ENCODE measurements at places on chromosomes 13 and 19.

DNA sequence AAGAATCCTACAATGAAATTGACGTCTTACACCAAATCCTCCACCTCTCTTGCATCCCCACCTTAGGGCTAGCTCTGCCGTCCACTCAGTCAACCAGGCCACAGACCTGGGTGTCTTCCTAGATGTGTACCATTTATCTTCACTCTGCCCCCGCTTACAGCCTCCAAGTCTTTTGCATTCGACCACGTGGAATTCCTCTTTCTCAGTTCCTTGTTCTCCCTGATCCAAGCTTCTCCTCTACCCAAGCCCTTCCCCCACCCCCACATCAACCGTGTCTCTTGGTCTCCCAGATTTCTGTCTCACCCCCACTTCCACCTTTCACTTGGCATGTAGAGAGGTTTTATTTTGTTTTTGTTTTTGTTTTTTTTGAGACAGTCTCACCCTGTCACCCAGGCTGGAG, 1.2 kb upstream of the DMWD start:
- no peak for DNase-seq

- no peak for DNase-seq
These were observed 886 bp downstream of the CRLF1 start for GRCh38 chr19:18605546-18606280.

- DNase-seq, result peak; percentile 31
These were observed 199.4 kb downstream of the USP12 start for GRCh38 chr13:26971990-26972887.

DNA sequence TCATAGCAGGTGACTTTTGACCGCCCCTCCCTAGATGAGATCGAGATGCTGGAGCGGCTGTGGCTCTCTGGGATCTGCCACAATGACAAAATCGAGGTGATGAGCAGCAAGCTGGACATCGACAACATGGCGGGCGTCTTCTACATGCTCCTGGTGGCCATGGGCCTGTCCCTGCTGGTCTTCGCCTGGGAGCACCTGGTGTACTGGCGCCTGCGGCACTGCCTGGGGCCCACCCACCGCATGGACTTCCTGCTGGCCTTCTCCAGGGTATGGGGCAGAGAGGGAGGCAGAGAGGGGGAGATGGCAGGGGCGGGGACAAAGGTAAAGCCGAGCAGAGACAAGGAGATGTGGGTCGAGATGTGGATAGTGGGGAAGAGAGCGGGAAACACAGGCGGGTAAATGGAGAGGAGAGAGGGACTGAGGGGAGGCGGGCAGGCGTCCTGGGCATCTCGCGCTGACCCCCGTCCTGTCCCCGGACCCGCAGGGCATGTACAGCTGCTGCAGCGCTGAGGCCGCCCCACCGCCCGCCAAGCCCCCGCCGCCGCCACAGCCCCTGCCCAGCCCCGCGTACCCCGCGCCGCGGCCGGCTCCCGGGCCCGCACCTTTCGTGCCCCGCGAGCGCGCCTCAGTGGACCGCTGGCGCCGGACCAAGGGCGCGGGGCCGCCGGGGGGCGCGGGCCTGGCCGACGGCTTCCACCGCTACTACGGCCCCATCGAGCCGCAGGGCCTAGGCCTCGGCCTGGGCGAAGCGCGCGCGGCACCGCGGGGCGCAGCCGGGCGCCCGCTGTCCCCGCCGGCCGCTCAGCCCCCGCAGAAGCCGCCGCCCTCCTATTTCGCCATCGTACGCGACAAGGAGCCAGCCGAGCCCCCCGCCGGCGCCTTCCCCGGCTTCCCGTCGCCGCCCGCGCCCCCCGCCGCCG, 3.4 kb upstream of the GRWD1 start:
- DNase-seq, result no peak

DNA sequence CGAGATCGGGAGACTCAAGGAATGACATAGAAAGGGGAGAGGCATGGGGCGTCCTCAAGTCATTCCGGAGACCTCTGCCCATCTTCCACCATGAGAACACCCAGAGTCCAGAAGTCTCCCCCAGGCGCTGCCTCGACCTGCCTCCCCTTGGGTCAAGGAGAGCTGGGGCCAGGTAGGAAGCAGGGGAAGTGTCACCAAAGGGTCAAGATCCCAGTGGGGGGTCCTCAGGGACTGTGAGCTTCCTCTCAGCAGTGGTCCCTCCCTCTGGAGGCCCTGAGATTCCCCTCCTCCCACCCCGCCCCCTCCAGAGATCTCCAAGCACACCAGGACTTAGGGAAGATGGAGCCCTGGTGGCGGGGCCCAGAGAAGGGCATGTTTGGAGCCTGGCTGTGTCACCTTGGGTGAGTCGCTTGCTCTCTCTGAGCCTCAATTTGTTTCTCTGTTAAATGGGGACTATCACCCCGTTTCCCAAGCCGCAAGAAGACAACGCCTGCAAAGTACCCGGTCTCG, 919 bp downstream of the DACT3 start:
- no peak for DNase-seq

DNA sequence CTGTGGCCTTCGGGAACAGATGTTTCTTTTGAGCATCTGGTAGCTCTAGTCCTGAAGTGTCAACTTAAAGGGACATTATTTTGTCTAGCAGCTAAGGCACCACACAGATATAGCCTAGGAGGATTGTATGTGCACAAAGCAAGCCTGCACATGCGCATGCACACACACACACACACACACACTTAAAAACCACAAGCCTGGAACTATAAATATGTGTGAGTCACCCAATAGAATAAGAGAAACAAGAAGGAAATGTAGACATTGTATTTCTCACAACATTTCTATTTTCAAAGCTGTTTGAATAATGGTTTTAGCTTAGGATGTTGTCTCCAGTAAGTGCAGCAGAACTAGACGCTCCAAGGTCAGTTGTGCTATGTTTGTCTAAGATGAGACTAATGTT, 516.5 kb downstream of the SUCLA2 start:
- DNase-seq, result peak; percentile 72

GRCh38 chr13:113918981-113919701, 54.7 kb downstream of the C13orf46 start:
- no peak for DNase-seq

GRCh38 chr13:70723732-70724131, 615.5 kb upstream of the KLHL1 start:
- no peak for DNase-seq

DNA sequence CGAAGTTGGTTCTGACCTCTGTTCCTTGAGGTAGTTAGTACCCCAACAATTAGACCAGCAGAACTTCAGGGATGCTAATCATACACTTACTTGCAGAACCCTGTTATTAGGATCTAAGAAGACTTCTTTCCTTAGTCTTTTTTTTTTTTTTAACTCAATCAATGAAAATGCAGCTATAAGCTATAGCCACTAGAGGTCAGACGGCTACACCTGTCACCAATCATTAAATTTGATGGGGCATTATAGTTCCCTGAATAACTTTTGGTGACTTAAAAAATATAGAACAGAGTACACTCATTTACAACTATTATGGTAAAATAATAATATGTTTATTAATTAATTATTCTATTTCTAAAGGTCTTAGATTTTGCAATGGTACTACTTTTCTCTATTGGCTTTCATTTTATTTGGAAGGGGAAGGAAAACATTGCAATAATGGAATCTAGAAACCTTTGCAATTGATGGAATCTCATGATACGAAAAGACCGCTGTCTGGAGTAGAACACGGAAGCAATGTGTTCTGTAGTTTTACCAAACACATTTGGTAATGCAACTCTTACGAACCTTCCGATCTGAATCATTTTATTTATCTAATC, 483.2 kb downstream of the DIAPH3 start:
- DNase-seq, result peak; percentile 33

- no peak for DNase-seq
These were observed 446.0 kb downstream of the PCDH20 start for GRCh38 chr13:60969656-60970055.

DNA sequence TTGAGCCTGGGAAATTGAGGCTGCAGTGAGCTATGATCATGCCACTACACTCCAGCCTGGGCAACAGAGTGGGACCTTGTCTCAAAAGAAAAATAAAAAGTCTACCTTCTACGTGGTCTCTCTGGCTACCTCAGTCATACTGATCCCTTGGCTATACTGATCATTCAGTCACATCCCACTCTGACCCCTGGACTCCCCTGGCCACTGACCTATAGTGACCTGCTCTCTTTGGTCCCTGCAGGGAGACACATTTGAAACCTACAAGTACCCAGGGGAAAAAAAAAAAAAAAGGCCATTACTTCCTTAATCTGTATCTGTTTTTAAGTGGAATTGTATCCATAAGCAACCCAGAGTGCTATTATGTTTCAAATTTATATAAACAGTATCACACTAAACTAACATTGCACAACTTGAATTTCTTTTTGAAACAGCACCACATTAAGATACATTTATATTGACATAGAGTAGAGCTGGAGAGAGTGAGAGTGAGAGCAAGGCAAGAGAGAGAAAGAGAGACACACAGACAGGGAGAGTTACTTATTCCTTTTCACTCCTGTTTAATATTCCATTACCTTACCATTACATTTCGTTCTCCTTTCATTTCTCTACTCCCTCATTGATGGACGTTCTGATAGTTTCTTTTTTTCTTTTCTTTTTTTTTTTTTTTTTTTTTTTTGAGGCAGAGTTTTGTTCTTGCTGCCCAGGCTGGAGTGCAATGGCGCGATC, 23.7 kb upstream of the CERS4 start:
- no peak for DNase-seq

DNA sequence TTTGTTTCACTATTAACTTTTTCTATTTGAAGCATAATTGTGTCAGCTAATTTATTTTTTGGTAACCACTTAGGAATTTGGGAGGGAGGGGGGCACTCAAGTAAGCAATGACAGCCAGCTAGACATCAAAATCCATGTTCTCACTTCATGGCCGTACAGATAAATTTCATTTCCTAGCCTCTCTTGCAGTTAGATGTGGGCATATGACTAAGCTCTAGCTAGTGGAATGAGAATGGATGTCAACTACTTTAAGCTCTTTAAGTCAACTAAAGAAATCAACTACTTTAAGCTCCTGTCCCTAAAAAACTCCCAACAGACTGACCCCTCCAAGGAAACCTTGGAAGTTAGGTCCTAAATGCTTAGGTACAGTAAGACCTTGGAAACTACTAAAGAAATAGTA, 92.0 kb downstream of the KCNRG start:
- no peak for DNase-seq

GRCh38 chr13:75226733-75227435, 255.1 kb downstream of the TBC1D4 start:
- DNase-seq, result peak; percentile 91

DNA sequence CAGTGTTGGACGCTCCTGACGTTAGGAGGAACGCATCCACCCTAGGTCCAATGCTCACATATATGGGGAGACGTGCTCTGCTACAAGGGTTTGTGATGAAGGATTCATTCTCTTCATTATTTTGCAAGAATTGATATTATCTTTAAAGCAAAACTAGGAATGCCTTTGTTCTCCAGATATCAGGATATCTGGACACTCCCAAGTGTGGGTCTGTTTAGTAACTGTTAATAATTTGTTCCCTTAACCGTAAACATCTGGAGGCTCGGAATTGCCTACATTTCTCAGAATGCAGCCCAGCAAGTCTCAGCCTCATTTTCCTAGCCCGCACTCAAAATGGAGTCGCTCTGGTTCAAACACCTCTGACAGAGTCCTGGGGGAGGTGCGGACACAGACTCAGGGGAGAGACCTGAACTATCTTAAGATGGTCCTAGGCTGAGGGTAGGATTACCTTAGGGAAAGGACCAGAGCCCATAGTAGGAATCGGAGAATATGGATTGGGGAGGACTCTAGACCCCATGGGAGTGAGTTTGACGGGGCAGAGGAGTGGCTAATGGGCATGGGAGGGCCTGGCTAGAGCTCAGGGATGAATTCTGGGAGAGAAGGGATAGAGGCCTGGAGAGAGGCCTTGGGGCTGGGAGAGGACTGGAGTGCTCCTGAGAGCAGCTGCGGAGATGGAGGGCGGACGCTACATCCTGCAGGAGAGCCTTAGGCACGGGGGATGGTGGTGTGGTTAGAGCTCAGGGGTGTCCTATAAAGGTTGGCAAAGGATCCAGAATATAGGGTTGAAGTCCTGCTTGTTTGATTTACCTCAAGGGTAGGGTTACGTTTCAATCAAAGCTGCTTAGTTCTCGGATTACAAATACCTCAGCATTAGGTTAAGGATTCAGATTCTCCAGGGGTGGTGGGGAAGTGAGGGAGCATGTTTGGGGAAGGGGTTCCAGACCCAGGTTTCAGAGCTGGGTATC, 43.2 kb downstream of the ZNF331 start:
- no peak for DNase-seq

DNA sequence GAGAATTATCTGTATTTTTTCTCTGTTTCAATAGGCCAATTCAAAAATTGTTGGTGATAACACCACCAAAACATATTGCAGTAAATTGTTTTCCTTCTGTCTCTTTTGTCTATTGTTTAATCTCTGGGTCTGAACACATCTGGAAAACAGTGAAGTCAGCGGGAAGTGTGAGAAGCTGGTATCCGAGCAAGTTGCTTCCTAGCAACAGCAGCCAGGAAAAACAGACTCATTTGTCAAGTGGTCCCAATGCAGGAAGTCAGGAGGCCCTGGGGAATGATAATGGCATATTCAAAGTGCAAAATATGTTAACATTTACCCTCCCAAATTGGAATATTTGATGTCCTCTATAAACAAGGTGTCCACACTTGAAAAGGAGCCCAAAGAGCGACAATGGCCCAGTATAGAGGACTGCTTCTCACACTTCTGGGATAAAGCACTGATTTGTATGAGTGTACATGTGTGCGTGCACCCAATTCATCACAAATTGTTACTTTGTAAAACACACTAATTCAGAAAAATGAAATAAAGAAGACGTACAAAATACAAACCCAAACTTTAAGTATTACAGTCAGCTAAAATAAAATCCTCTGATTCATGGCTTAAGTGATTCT, 515.0 kb downstream of the TBC1D4 start:
- DNase-seq, result peak; percentile 7

DNA sequence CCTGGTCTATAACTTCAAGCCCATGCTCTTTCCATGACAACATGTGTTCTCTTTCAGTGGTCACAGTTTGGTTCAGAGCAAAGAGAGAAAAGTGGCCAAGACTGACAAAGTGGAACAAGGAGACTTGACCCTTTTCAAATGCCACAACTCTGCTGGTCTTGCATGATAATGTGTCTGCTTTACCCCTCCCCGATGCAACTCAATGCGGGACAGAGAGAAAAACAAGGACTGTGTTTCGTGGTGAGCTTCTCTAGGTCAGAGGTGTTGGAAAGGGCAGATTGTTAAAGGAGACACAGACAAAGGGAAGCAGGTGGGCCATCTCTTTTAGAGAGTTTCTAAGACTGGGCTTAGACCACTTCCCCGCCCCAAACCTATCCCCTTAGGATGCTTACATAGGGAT, 61.6 kb upstream of the SERTM1 start:
- DNase-seq, result no peak
